ENCODE measurements at places on chromosomes 11 and 22. TPM values are rescaled to one million over a fixed set of nuclear protein-coding genes. Genes with fewer than 3 reads are reported as not detected.

Gene TRIM48
- polyA plus RNA-seq: not detected

Gene OR5W2
- not detected for polyA plus RNA-seq

Gene SLC22A9
- not detected for polyA plus RNA-seq

Gene ZBTB16
- polyA plus RNA-seq: 68.2 TPM

Gene TRIM66
- polyA plus RNA-seq: 2.9 TPM

Gene TMEM121B
- polyA plus RNA-seq: 0.11 TPM

Gene VWCE
- 5.4 TPM for polyA plus RNA-seq

Gene LAYN
- 2.0 TPM for polyA plus RNA-seq

Gene KCNQ1OT1
- 0.45 TPM for polyA plus RNA-seq

Gene OR51B2
- not detected for polyA plus RNA-seq

Gene SGSM1
- 0.45 TPM for polyA plus RNA-seq

Gene NUP50
- polyA plus RNA-seq: 9.3 TPM

Gene AMOTL1
- 6.7 TPM for polyA plus RNA-seq

All from adipose tissue (tissue), 3 donors.